Ascending aorta (tissue), 2 donors: ENCODE measurements at places on chromosomes 7 and 10.

- no peak for DNase-seq
Observed at GRCh38 chr10:6841761-6842160, 261.7 kb upstream of the PRKCQ start.

- no peak for DNase-seq
Observed at GRCh38 chr10:23146258-23146657, 45.9 kb upstream of the PTF1A start.

- DNase-seq: no peak
Observed at GRCh38 chr7:23804707-23805106, 94.7 kb downstream of the STK31 start.

DNA sequence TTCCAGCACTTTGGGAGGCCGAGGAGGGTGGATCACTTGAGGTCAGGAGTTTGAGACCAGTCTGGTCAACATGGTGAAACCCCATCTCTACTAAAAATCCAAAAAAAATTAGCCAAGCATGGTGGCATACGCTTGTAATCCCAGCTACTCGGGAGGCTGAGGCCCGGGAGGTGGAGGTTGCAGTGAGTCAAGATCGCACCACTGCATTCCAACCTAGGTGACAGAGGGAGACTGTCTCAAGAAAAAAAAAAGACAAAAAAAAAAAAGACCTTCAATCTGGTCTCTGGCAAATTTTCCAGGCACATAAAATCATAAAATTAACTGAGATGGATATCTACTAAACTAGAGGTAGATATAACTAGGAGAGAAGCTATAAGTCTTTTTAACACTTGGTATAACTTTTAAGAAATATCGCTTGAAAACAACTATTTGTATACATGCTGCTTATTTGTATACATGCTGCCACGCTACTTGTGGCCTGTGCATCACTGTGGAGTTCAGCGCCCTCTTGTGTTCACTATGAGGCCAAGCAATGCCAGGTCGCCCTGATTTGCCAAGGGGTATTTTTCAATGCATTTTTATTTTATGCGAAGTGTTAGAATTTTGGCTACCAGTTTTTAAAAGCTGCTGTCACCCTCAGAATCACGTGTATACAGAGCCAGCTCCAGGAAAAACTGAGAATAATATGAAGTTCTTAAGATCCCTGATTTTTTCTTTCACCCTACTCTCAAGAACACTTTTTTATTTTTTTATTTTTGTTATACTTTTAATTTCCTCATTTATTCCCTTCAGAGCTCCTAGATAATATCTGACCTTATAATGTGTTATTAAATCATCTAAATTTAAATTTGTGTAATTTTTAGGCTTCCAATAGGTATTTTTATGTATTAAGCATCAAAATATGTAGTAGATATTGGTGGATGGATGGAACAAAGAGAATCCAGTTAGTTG lies 26.7 kb downstream of the CYCS start:
- DNase-seq: no peak

DNA sequence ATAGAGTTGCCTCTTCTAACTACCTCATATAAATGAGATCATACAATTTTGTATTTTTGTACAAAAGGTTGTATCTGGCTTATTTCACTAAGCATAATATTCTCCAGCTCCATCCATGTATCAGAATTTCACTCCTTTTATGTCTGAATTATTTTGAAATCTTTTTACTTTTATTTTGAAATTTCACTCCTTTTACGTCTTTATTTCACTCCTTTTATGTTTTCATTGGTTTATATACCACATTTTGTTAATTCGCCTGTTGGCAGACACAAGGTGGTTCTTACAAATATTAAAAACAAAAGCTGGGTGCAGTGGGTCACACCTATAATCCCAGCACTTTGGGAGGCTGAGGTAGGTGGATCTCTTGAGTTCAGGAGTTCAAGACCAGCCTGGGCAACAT lies 5.8 kb downstream of the EZH2 start:
- no peak for DNase-seq

GRCh38 chr7:77399816-77400215 lies 16.3 kb downstream of the GSAP start:
- no peak for DNase-seq

DNA sequence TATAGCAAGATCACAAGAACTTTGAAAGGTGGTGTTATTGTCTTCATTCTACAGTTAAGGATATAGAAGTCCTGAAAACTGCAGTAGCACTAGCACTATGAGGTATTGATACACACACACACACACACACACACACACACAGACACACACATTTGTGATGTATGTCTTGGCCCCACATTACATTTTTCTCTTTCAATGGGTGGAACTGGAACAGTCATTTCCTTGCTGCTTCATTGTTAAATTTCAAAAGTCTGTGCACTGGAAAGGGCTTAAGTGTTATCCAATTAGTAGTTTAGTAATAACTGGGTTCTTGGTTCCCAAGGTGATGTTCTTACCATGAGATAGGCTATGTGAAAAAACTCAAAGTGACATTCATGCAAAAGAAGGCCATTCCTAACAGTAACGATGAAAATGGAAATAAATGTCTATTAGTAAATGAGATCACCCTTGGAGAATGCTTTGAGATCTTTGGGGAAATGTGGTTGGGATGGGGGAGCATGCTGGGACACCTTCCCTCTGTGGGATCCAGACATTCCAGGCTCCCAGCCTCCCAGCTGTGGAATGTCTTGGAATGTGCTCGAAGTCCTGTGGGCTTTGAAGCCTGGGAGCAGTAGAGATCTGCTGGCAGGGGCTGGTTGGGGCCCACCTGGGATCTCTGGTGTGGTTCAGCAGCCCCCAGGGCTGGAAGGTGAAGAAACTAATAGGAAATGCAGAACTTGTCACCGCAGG lies 37.4 kb upstream of the CALD1 start:
- no peak for DNase-seq

DNA sequence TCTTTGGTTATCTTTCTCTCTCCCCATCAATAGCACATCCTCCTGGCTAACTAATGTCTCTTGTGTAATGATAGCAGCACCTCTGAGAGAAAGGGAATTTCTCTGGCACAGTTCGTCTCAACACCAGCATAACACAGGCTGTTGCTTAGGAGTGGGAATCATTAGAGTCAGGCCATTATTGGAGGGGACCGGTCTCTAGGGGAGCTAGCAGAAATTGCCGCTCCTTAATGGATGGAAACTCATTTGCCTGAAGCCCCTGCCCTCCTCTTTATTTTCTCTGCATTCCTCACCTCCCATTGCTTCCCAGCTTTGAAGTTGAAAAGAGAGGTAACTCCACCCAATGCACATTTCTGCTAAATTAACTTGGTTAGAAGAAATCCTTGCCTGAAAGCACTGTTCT lies 11.9 kb downstream of the LRRC4 start:
- DNase-seq: no peak

GRCh38 chr10:3704565-3705325 lies 80.3 kb downstream of the KLF6 start:
- DNase-seq: no peak

DNA sequence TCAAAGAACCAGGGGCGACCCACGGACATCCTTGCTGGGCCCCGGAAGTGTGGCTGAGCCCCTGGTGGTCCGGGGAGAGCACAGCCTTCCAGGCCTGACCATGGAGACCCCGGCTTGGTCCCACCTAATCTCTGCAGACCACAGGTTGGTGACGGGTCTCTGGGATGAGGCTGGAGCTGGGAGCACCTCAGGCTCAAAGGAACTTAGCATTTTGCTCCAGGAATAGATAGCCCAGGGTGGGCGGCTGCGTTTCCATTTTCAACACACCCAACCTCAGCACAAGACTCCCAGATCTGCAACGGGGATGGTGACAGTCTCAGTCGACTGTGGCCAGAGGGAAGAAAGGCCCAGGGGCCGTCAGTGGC lies 58.5 kb downstream of the FOXL3 start:
- no peak for DNase-seq

DNA sequence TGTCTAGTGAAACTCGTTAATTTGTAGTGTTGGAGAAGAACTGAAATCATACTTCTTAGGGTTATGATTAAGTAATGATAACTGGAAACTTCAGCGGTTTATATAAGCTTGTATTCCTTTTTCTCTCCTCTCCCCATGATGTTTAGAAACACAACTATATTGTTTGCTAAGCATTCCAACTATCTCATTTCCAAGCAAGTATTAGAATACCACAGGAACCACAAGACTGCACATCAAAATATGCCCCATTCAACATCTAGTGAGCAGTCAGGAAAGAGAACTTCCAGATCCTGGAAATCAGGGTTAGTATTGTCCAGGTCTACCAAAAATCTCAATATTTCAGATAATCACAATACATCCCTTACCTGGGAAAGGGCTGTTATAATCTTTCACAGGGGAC lies 187.6 kb downstream of the CFTR start:
- DNase-seq: no peak

DNA sequence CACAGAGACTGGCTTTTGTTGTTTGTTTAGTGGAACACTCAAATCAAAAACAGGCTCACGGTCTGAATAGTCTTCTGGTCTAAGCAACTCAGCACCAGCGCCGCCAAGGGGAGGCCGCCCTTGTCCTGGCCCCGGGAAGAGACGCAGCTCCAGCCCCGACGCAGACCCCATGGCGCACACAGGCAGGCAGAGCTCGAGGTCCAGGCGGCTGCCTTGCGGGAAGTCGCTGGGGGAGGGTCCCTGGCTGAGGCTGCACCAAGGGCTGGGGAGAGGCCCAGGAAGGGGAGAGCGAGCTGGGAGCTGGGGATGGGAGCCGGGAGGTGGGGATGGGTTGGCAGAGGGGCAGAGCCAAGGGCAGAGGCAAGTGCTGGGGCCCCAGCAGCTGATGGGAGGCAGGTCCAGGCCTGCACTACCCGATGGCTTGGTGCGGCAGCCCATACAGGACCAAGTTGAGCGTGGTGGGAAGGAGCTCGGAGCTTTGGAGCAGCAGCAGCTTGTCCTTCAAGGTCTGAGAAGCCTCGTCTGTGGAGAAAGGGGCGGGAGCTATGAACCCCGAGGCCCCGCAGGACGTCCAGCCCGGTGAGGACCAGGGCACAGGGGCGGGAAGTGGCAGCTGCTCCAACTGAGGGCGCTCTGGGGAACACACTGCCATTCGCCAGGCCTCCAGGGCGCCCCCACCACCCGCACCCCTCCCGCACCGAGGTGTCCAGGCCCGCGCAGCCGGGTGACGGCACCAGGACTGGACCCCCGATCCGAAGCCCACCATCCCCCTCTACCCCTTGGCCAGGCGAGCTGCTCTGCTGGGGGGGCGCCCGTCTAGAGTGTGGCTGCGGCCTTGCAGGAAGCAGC lies 22.7 kb upstream of the NKX6-2 start:
- no peak for DNase-seq

DNA sequence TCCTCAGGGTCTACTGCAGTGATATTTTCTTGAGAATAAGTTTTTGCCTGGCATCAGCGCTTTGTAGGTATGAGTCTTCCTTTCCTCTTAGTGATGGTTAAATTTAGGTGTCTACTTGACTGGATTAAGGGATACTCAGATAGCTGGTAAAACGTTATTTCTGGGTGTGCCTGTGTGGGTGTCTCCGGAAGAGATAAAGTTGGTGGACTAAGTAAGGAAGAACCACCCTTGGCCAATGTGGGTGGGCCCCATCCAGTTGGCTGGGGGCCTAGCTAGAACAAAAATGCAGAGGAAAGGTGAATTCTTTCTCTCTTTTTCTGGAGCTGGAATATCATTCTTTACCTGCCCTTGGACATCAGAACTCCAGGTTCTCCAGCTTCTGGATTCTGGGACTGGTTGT lies 138.8 kb downstream of the ADCYAP1R1 start:
- DNase-seq: no peak

GRCh38 chr10:122304054-122304579 lies 33.0 kb downstream of the BTBD16 start:
- no peak for DNase-seq

DNA sequence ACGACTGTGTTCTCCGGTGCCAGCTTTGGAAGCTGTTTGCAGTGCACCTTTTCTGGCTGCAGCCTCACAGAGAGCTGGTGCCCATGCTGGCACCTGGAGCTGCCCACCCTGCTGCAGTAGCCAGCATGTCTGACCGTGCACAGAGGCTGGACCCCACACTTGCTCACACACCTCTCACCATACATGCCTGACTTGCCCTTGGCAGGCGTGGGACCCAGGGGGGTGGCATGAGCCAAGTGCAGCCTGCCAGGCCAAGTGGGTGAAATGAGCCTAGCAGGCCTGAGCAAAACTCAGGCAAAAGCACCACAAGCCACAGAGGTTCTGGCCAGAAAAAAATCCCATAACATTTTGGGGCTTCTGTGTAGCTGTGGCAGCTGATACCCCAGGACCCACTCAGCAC lies 258.8 kb downstream of the XPNPEP1 start:
- DNase-seq: no peak

DNA sequence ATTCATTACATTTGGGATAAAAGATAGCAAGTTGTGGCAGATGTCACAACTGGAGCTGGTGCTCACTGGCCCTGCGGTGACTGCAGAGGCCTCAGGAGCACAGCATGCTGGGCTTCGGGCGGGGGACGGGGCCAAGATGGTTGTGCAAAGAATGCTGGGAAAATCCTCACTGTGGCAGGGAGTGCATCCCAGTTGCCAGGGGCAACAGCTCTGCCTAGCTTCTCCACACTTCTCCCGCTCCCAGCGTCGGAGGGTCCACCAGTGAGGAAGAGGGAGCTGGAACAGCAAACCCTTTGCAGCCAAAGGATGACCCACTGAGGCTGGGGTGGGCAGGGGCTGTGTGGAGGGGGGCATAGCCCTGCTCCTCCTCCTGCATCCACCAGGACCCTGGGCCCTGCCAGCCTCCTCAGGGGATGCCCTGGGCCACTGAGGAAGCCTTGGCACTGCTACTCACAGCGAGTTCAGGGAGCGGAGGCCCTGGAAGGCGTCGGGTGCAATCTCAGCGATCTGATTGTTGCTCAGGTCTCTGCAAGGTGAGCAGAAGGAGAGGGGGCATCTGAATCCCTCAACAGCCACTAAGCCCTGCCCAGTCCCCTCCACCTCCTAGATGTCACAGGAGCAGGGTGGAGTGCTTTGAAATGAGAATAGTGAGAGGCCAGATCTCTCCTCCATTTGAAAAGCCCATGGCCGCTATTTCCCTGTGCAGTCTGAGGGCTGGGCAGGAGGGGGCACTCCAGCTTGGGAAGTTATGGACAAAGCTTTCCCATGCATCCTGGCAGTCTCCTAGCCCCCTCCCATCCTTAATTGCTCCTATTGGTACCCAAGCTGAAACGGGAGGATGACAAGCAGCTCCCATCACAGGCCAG lies 126.5 kb downstream of the SLIT1 start:
- no peak for DNase-seq

GRCh38 chr7:136179851-136180721 lies 202.9 kb upstream of the MTPN start:
- no peak for DNase-seq

- DNase-seq: no peak
Observed at GRCh38 chr10:22473459-22473858, 128.2 kb downstream of the SPAG6 start.

DNA sequence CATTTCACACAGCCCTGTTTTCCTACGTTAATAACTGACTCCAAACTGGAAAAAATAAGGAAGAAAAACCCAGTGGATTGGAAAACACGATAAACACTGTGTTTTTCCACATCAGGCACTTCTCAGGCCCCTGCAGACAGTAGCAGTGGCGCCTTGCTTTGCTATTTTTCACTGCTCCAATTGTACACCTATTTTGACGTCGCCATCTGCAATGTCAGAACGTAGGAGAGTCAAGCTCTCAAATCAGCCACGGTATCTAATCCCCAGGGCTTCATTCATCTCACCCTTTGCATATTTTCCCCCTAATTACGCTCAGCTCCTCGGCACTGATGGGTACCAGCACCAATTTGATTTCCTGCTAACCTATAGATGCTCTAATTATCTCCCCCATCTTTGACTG lies 338.1 kb upstream of the GALNT17 start:
- no peak for DNase-seq
